ENCODE measurements at places on chromosomes 2 and 18.

- DNase-seq = no peak
These were observed 71.7 kb downstream of the IKZF2 start for GRCh38 chr2:213079756-213080155.

GRCh38 chr2:121076885-121077549 is 208.0 kb downstream of the TFCP2L1 start:
- DNase-seq = peak; percentile 32

- DNase-seq = no peak
These were observed 55.4 kb upstream of the COL5A2 start for GRCh38 chr2:189234991-189235390.

GRCh38 chr2:115481842-115482241 is 1039.4 kb downstream of the DPP10 start:
- no peak for DNase-seq

GRCh38 chr18:76494231-76495005 is 624 bp downstream of the ZNF516 start:
- no peak for DNase-seq

GRCh38 chr2:19911808-19912509 is 10.2 kb upstream of the TTC32 start:
- DNase-seq = no peak

DNA sequence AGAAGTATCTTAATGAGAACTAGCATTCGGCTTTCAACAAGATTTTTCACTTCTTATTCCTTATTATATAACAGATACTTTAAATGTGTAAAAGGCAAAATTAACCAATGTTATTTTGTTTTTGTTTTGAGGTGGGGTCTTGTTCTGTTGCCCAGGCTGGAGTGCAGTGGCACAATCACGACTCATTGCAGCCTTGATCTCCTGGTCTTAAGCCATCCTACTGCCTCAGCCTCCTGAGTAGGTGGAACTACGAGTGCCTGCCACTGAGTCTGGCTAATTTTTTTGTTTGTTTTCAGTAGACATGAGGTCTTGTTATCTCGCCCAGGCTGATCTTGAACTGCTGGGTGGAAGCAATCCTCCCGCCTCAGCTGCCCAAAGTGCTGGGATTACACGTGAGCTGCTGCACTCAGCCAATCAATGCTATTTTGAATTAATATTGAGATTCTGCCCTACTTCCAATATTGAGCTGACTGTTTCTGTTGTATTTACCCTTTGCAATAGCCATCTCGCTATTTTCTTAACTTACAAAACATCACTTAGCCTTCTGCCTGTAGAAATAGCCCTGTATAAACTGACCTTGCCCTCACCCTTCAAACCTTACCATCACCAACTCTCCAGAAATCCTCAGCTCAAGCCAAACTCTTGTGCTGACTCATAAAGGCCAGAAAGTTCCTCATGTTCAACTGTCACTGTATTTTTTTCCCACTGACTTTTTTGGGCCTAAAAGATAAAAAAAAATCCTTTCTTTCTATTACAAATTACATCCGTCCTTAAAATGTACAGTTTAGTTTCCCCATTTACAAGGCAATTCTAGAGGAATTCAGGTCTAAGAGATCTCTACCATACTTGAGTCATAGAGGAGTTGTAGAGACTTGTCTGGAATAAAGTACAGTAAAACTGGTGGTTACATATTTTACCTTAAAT is 94.3 kb downstream of the OLA1 start:
- no peak for DNase-seq

DNA sequence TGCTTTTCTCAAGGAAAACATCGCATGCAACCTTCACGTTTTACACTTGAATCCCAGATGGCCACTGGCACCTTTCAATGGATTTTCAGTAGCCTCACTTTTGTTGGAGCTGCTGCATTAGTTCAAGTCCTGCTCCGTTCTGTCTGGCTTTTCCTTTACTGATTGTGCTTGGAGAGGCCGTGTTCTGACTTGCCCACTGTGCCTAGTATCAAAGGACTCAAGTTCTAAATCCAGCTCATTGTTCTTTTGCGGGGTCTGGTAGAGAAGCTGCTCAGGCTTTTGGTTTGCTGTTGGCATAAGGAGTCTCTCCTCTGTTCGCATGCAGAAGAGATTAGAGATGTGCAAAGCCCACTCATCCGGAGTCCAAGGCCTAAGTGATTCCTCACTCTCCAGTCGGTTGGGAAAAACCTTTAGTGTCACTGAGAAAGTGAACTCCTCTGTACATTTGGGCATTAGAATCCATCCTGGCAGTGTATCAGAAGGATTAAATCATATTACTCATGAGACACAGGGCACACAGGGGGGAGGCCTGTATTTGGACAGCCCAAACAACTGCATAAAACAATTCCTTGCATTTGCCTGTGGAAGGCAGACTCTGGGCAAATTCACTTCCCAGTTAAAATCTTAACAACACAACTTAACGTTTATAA is 69.7 kb downstream of the NCK2 start:
- DNase-seq = no peak

Data from stimulated activated CD4-positive, alpha-beta T cell treated with anti-CD3 and anti-CD28 coated beads, Interleukin-1b, Interleukin-23, amount 100 ng/mL, for 4 hours (primary cell).